IPS DF 6.9 (cell line): ENCODE measurements at places on chromosomes 12 and 14.
A peak's percentile ranks its signal among the peaks of the same experiment; 100 is the strongest.

GRCh38 chr14:94027566-94028449 lies 1.7 kb downstream of the OTUB2 start:
- no peak overlapping the region for H3K4me3 ChIP-seq
- H3K27me3 ChIP-seq = no peaks in the 10 kb centered on the region
- DNase-seq = no peak
- H3K36me3 ChIP-seq = no peaks in the 10 kb centered on the region

DNA sequence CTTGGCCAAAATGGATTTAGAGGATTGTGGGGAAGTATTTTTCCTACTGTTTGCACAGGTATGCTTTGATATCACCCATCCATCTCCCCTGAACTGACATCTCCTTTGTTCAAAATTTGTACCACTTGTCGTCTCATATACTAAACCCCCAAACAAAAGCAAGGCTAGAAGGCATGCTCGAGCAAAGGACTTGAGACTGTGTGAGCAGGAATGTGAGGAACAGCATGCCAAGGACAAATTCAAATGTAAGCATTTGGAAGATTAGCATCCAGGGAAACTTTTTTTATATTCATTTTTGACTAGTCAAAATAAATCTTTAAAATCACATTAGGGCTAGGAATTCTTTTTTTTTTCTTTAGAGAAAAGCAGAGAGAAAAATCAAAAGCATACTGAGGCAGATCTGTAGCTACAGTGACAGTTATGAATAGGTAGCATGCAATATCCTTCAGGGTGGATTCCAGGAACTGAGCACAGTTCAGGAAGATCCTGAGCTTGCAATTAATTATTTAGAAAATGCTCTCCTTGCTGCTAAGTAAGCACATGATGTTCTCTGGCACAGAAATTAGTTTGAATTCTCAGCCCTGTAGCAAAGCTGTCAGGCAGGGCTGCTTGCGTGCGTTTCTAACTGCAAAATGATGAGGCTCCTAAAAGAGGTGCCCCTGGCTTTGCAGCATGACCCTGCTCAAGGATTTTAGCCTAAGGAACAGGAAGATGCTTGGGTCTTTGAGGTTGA lies 327.7 kb downstream of the LRIG3 start:
- no peak overlapping the region for H3K4me3 ChIP-seq
- H3K36me3 ChIP-seq = no peaks in the 10 kb centered on the region
- DNase-seq = no peak
- no peaks in the 10 kb centered on the region for H3K27me3 ChIP-seq

- H3K4me1 ChIP-seq = no peaks in the 10 kb centered on the region
- no peaks in the 10 kb centered on the region for H3K36me3 ChIP-seq
- no peak overlapping the region for H3K27ac ChIP-seq
These were observed 54.3 kb downstream of the SLC41A2 start for GRCh38 chr12:104903648-104904423.

GRCh38 chr12:54287261-54288157 lies 7.0 kb downstream of the HNRNPA1 start:
- H3K36me3 ChIP-seq = peaks cover 26% of the 10 kb centered on the region; the same call in 1 of the 2 replicates
- no peaks in the 10 kb centered on the region for H3K27me3 ChIP-seq
- DNase-seq = no peak
- H3K4me3 ChIP-seq = no peak overlapping the region
- H3K27ac ChIP-seq = no peak overlapping the region
- no peaks in the 10 kb centered on the region for H3K4me1 ChIP-seq

- no peak overlapping the region for H3K4me3 ChIP-seq
- no peaks in the 10 kb centered on the region for H3K27me3 ChIP-seq
- no peaks in the 10 kb centered on the region for H3K4me1 ChIP-seq
- no peak for DNase-seq
- no peak overlapping the region for H3K27ac ChIP-seq
- no peaks in the 10 kb centered on the region for H3K36me3 ChIP-seq
These were observed 41.0 kb downstream of the ZCRB1 start for GRCh38 chr12:42284876-42285275.

- DNase-seq = no peak
- H3K4me1 ChIP-seq = 0 out of 2 replicates have a peak, but pooled peaks cover 1% of the 10 kb centered on the region
- H3K27ac ChIP-seq = no peak overlapping the region
- H3K27me3 ChIP-seq = no peaks in the 10 kb centered on the region
- H3K4me3 ChIP-seq = no peak overlapping the region
These were observed 1.1 kb upstream of the GNB3 start for GRCh38 chr12:6839482-6840201.

GRCh38 chr14:96631621-96632362 lies 129.6 kb downstream of the PAPOLA start:
- no peaks in the 10 kb centered on the region for H3K27me3 ChIP-seq
- H3K4me1 ChIP-seq = no peaks in the 10 kb centered on the region
- no peak overlapping the region for H3K4me3 ChIP-seq
- DNase-seq = no peak
- H3K27ac ChIP-seq = no peak overlapping the region

DNA sequence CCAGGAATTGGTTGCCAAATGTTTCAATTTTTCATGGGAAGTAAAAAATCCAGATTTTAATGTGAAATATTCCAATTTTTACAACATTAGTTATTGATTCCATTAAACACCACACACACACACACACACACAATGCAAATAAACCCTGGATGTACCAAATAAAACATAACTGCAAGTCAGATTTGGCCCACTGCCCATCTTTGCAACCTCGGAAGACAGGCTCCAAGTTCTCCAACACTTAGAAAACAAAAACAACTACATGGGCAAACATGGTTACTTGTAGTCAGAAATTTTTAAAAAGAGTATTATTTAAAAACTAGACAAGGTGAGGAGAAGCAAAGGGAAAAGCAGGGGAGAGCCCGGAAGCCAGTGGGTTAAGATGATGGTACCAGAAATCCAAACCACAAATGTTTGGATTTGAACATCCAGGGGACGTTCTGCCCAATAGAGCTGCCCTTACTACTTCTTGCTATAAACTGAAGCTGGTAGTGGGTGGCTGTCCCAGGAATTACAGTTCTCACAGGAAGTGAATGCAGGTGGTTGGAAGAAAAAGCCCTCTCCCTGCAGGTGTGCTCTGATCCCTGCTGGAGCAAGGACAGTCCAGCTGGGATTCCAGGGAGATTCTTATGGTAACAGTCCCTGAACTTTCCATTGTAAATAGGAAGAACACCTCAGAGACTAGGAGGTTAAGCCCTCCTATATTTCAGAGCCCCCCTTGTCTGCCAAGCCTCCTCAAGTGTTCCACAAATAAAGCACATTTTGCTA lies 111.7 kb downstream of the SLC25A21 start:
- no peaks in the 10 kb centered on the region for H3K36me3 ChIP-seq
- H3K27me3 ChIP-seq = no peaks in the 10 kb centered on the region
- H3K27ac ChIP-seq = no peak overlapping the region
- DNase-seq = peak; percentile 31
- peaks cover 2% of the 10 kb centered on the region; the same call in 1 of the 2 replicates for H3K4me1 ChIP-seq

DNA sequence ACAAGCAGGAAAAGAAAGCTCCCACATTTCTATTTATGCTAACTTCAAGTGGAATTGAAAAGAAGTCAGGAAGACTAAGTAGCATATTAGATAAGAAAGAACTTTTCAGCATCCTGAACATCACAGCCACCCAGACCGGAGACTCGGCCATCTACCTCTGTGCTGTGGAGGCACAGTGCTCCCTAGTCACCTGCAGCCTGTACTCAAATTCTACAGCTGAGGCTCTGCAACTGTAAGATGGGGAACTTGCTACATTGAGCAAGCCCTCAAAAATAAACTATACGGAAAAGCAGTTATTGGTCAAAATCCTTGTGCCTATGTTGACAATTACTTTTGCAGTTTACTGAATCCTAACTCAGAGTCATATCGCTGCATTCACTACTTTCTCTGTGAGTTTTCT lies 361.9 kb downstream of the DAD1 start:
- no peaks in the 10 kb centered on the region for H3K27me3 ChIP-seq
- no peak overlapping the region for H3K4me3 ChIP-seq
- H3K27ac ChIP-seq = no peak overlapping the region
- H3K4me1 ChIP-seq = peaks cover 1% of the 10 kb centered on the region; the same call in 1 of the 2 replicates
- DNase-seq = no peak

GRCh38 chr14:101027291-101027690 lies 123.8 kb upstream of the RTL1 start:
- DNase-seq = no peak
- no peaks in the 10 kb centered on the region for H3K27me3 ChIP-seq
- H3K4me3 ChIP-seq = no peak overlapping the region

DNA sequence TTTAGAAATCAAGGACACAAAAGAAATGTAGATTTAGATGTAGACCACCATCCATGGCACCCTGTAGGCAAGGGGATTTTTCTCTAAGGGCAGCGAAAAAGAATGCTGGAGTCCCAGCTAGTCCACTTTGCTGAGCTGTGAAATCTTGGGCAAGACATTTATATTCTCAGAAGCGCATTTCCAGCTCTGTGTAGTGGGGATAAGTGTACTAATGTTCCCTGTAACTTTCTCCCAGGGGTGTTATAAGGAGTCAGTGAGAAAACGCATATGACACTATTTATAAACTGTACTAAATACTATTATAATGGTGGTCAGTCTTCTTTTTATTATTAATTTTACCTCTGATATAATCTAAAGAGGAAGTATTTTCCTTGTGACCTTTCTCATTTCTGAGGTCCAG lies 133.4 kb upstream of the FRMD6 start:
- no peak for DNase-seq
- no peaks in the 10 kb centered on the region for H3K4me1 ChIP-seq

- H3K27ac ChIP-seq = no peak overlapping the region
- H3K4me1 ChIP-seq = no peaks in the 10 kb centered on the region
- no peaks in the 10 kb centered on the region for H3K36me3 ChIP-seq
- no peaks in the 10 kb centered on the region for H3K27me3 ChIP-seq
- H3K4me3 ChIP-seq = no peak overlapping the region
These were observed 13.5 kb upstream of the GOLGA5 start for GRCh38 chr14:92780444-92781232.

DNA sequence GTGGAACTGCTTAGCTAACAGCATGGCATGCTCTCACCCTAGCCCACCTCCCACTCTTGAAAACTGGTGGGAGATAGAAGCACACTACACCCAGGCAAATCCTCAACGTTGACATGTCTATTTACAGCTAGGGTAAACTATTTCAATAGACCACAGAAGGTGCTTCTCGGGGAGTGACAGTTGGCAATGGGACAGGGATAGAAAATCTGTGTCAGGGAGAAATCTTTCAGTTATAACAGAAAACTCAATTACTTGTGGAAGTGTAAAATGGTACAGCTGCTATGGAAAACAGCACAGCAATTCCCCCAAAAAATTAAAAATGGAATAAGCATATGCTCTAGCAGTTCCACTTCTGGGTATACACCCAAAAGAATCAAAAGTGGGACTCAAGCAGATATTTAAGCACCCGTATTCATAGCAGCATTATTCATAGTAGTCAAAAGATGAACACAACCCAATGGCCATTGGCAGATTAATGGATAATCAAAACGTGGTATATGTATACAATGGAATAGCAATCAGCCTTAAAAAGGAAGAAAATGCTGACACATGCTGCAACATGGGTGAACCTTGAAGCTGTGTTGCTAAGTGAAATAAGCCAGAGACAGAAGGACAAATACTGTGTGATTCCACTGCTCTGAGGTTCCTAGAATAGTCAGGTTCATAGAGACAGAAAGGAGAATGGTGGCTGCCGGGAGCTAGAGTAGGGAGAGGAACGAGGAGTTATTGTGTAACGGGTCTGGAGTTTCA lies 92.5 kb downstream of the STAB2 start:
- H3K4me3 ChIP-seq = no peak overlapping the region
- no peaks in the 10 kb centered on the region for H3K4me1 ChIP-seq
- H3K27me3 ChIP-seq = no peaks in the 10 kb centered on the region
- no peak overlapping the region for H3K27ac ChIP-seq
- H3K36me3 ChIP-seq = no peaks in the 10 kb centered on the region

- no peak overlapping the region for H3K4me3 ChIP-seq
- no peak for DNase-seq
- H3K36me3 ChIP-seq = peaks cover 3% of the 10 kb centered on the region; the same call in 1 of the 2 replicates
- H3K27me3 ChIP-seq = no peaks in the 10 kb centered on the region
- no peak overlapping the region for H3K27ac ChIP-seq
These were observed 31.1 kb downstream of the SH2B3 start for GRCh38 chr12:111436811-111437210.

- no peak for DNase-seq
- H3K36me3 ChIP-seq = no peaks in the 10 kb centered on the region
- no peak overlapping the region for H3K27ac ChIP-seq
- no peak overlapping the region for H3K4me3 ChIP-seq
- H3K4me1 ChIP-seq = no peaks in the 10 kb centered on the region
These were observed 46.5 kb downstream of the CCER1 start for GRCh38 chr12:90908465-90908864.

- no peak for DNase-seq
- H3K4me3 ChIP-seq = no peak overlapping the region
- no peaks in the 10 kb centered on the region; the same call in 1 of the 2 replicates for H3K27me3 ChIP-seq
- H3K27ac ChIP-seq = no peak overlapping the region
- no peaks in the 10 kb centered on the region for H3K36me3 ChIP-seq
- H3K4me1 ChIP-seq = no peaks in the 10 kb centered on the region
These were observed 70.1 kb upstream of the HOXC13 start for GRCh38 chr12:53868511-53868986.

- no peak for DNase-seq
- H3K27me3 ChIP-seq = no peaks in the 10 kb centered on the region
- no peaks in the 10 kb centered on the region for H3K4me1 ChIP-seq
- no peak overlapping the region for H3K27ac ChIP-seq
- H3K4me3 ChIP-seq = no peak overlapping the region
These were observed 106.9 kb upstream of the ANO4 start for GRCh38 chr12:100687686-100688085.

- H3K27ac ChIP-seq = no peak overlapping the region
- H3K27me3 ChIP-seq = no peaks in the 10 kb centered on the region
- H3K4me1 ChIP-seq = peaks cover 5% of the 10 kb centered on the region
- no peak for DNase-seq
These were observed 275.6 kb downstream of the AACS start for GRCh38 chr12:125340791-125341190.

GRCh38 chr12:124524231-124524925 lies 43.0 kb downstream of the NCOR2 start:
- DNase-seq = no peak
- H3K27me3 ChIP-seq = no peaks in the 10 kb centered on the region
- H3K27ac ChIP-seq = no peak overlapping the region
- no peak overlapping the region for H3K4me3 ChIP-seq

DNA sequence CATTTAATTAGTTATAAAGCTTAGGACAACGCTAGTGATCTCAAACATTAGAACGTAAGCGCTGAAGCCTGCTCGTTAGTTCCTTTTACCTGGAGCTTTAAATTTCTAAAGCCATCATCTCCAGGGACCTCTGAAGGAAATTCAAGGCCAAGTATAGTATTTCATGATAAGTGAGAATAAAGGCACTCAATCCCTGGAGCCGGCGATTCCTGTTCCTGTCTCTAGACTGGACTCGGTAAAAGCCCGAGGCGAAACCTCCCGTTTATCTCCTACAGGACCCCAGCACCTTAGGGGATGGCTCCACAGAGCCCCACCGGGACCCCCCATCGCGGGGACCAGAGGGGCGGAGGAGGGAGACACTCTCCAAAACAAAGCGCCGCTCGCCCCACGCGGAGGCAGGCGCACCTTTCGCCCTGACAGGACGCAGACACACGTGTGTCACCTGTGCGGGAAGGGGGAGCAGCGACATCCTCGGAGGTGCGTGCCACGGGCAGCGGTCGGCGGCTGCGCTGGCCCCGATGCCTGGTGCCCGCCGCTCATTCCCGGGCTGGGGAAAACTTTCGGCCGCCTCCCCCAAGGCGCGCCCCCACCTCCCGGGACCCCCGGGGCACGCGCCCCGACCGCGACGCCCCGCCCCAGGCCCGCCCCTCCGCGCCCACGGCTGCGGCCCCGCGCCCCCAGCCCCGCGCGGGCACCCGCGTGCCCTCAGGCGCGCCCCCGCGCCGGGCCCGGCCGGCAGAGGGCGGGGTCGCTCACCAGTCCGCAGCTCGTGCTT lies 678 bp downstream of the RPS6KA5 start:
- DNase-seq = peak; percentile 20
- H3K36me3 ChIP-seq = no peaks in the 10 kb centered on the region
- no peaks in the 10 kb centered on the region for H3K4me1 ChIP-seq
- no peak overlapping the region for H3K27ac ChIP-seq
- H3K27me3 ChIP-seq = no peaks in the 10 kb centered on the region
